Left renal pelvis (tissue), 4 donors: ENCODE measurements at places on chromosomes 4 and X. TPM values are rescaled to one million over a fixed set of nuclear protein-coding genes. Genes with fewer than 3 reads are reported as not detected.

GRCh38 chr4:24917076-24917856 lies 4.4 kb upstream of the CCDC149 start:
- no peak for DNase-seq

GRCh38 chr4:73340917-73341316 lies 63.2 kb upstream of the ALB start:
- no peak for DNase-seq

DNA sequence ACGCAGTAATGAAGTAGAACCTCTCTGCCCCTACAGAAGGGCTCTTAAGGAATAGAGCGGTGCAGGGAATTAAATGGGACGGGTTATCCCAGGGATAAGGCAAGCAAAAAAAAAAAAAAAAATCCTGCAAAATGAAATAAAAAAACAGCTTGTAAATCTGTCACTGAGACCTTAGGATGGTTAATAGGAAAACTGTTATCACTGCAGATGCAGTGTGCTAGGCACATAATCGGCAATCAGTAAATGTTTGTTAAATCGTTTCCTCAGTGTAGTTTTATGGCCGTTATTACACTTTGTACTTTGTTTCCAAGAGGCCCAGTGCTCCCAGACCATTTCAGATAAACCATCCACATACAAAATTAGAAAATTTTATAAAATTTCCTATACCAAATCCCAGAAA lies 1.0 kb downstream of the HNRNPH2 start:
- DNase-seq, result no peak

GRCh38 chrX:71396576-71396975 lies 30.4 kb downstream of the TAF1 start:
- no peak for DNase-seq

DNA sequence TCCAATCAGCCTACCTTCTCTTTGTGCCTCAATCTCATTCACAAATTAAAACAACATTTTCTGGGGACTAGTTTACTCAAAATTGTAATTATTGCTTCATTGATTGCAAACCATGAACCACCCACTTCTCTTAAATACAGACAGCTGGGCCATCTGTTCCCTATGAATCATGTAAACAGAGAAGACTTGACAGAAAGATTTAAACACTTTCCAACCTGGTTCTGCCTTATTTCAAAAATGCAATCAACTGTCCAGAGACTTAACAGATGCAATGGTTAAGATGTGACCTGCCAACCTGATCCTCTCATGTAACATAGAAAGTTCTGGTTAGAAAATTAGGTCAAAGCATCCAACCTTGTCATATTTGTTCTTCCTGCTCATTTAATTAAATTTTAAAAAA lies 20.8 kb upstream of the SERTM2 start:
- no peak for DNase-seq

GRCh38 chr4:105551965-105552746 lies at the start of gene ARHGEF38:
Gene ARHGEF38 (plus strand): TSS chr4:105552620. CDS start chr4:105552766, 146 bp downstream.
- peak; percentile 44 for DNase-seq

DNA sequence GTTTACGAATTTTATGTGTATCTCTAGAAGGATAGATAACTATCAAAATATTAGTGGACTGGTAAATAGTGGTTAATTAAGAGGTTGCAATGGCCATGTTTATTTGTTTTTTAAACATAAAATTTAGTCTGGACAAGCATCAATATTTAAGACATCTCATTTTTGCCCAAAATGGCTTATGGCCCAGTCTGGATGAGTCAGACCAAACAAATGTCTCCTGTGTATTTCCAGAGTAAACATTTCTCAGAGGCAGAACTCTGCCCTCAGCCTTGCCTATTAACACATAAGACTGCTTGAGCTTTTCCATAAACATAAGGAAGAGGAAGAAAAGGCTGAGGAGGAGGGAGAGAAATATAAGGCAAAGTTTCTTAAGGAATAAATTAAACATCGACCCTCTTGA lies 277.1 kb upstream of the DIAPH2 start:
- DNase-seq, result no peak

- DNase-seq, result no peak
Observed at GRCh38 chr4:26330186-26330787, 9.5 kb downstream of the RBPJ start.

DNA sequence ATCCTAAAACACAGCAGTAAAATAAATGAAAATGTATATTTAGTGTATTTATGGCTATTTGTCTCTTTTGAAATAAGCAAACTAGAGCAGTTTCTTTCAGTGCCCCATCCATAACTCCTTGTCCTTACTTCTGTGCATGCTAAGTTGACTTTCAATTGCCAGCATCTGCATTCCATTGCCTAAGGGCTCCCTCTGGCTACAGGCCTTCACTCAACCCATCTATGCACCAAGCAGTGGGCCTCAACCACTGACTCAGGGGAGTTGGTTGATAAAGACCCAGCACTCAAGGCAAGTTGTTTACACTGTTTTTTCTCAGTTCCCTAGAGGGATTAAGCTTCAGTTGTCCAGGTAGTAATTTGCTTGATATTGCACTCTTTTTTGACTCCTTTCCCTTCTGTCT lies 265.7 kb downstream of the IQCM start:
- peak; percentile 1 for DNase-seq

GRCh38 chr4:8231551-8232049 lies 32.5 kb downstream of the SH3TC1 start:
- DNase-seq, result no peak

DNA sequence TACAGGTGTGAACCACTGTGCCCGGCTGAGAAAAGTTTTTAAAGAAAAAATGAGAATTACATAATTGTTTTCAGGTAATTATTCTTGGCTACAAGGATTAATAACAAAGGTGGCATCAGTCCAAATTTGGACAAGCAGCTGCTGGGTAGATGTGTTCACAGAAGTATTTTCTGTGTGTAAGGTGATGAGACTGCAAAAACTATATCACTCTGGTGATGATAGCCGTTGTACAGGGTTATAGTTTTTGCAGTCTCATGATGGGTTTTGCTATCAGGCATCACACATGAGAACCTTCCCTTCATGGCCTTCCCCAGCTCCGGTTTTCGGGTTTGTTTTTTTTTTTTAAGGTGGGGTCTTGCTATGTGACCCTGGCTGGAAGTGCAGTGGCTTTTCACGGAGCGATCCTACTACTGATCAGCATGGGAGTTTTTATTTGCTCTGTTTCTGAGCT lies 5.1 kb upstream of the SLC10A3 start:
- DNase-seq, result no peak

DNA sequence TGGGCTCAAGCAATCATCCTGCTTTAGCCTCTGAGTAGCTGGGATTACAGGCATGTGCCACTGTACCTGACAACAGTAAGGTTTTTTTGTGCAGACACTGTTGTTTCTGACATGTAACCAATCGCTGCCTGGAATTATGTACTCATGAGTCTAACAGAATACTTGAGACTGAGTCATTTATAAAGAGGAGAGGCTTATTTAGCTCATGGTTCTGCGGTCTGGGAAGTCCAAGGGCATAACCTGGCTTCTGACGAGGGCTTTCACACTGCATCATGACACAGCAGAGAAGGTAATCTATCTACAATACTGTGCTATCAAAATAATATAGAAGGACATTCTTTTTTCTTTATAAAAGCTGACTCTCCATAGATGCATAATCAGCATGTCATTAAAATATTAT lies 115.5 kb upstream of the STOX2 start:
- no peak for DNase-seq

- DNase-seq, result no peak
Observed at GRCh38 chr4:161721947-161722346, 441.9 kb downstream of the FSTL5 start.

DNA sequence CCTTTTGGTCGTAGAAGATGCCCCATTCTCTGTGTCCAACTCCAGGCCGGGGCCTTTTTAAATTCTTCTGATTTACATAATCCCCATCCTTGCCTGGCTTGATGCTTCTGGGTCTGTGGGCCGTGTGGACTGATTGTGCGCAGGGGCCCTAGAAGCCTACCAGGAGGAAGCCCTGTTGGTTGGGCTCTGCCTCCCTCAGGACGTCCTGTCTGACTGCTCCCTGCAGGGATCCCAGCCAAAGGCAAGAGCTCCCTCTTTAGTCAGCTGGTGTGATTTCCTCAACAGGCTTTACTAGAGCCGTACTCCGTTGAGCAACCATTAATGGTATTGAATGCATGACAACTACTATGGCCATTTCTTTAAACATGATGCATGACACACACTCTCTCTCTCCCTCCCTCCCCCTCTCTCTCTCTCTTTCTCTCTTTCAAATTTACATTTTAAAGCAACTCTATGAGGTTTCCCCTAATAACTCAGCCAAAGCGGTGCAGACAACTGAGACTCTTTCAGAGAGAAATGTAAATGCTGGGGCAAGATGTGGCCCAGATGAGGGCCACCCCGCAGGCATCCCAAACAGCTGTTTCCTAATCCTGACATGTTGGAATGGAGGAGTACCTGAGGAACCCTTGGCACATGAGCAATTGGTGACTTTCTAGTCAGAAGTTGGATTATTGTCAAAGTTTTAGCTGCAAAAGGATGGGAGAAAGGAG lies 117.3 kb downstream of the DRD5 start:
- peak; percentile 16 for DNase-seq

DNA sequence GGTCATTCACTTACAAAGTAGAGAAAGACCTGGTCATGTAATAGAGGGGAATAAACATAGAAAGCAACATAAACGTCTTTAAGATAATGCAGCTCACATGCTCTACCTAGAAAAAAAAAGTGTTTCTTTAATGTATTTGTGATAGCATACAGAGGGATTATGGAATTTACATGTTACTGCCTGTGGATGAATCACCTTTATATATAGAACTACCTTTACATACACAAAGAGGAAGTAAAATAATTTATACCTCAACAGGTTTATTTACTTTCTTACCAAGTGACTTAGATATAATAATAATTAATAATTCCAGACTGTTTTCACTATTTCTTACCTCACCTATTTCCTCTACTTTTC lies 81.5 kb downstream of the PPP3CA start:
- DNase-seq, result no peak

DNA sequence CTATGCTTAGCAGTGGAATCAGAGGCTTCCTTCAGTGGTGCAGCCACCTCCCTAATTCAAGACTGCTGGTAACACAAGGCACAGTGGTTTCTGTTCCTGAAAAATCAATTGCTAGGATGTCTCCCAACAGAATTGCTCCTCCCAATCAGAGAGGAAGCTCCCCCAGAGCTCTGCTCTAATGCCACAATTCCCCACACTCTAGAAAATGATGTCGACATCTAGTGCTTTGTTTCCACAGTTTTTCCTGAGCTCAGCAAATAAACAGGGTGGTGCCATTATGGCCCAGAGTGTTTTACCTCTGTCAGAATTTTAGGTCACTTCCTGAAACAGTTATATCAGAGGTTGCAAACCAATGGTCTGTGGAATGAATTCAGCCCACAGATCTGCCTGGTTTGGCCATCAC lies 24.7 kb downstream of the TAB3 start:
- DNase-seq, result no peak

DNA sequence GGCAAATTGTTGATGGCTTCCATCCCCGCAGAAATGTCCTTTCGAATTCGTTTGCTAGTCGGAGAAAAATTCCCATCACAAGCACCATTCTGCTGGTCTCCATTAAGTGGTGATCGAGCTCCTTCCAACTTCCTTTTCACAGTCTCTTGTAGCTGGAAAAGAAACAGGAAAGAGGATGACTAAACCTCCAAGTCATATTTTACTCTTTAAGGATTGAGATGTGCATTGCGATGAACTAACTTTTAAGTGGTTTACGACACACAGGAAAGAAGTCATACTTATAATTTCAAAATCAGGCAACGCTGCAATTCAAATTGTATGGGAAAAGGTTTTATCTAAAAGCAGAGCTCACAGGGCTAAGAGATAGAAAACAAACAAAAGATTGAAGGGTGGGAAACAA lies 225.2 kb downstream of the MGST2 start:
- DNase-seq, result no peak

GRCh38 chr4:88526221-88526815 lies 2.7 kb upstream of the PYURF start:
- no peak for DNase-seq

DNA sequence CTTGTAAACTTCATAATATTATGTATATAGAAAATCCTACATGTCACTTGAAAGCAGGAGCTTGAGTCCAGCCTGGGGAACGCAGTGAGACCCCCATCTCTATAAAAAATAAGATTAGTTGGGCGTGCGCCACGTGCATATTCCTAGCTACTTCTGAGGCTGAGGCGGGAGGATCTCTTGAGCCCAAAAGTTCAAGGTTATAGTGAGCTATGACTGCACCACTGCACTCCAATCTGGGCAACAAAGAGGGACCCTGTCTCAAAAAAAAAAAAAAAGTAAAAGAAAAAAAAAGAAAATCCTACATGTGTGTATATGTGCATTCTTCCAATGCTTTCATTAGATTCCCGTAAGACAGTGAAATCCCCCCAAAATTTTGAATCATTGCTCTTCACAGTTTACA lies 1.7 kb downstream of the SEC31A start:
- no peak for DNase-seq

- DNase-seq, result no peak
Observed at GRCh38 chr4:25843340-25844097, 19.3 kb downstream of the SEL1L3 start.

GRCh38 chrX:49221868-49222267 lies 11.3 kb downstream of the CACNA1F start:
- DNase-seq, result no peak

GRCh38 chrX:47815901-47816845 lies 20.5 kb upstream of the ZNF81 start:
- DNase-seq, result no peak

- no peak for DNase-seq
Observed at GRCh38 chr4:99159699-99160098, 15.6 kb upstream of the ADH4 start.

DNA sequence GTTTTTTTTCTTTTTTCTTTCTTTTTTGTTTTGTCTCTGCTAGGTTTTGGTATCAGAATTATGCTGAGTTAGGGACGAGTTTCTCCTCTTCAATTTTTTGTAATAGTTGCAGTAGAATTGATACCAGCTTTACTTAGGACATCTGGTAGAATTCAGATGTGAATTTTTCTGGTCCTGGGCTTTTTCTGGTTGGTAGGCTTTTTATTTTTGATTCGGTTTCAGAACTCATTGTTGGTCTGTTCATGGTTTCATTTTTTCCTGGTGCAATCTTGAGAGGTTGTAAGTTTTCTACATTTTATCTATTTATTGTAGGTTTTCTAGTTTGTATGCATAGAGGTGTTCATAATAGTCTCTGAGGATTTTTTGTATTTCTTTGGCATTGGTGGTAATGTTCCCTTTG lies 498.1 kb upstream of the CPEB2 start:
- DNase-seq, result no peak

- DNase-seq, result no peak
Observed at GRCh38 chrX:109684136-109684535, 48.9 kb downstream of the ACSL4 start.

GRCh38 chrX:17374619-17375366 lies at the start of gene NHS:
Gene NHS (plus strand): TSS chrX:17375200. CDS start chrX:17375758, 558 bp downstream.
- DNase-seq, result no peak

GRCh38 chr4:141668200-141668910 lies 32.0 kb downstream of the IL15 start:
- DNase-seq, result no peak

- DNase-seq, result no peak
Observed at GRCh38 chr4:26192899-26193869, 127.6 kb upstream of the RBPJ start.

The PAGE4 gene
- polyA plus RNA-seq, result 1.3 TPM

The SLC10A4 gene
- polyA plus RNA-seq, result 0.33 TPM

The AREG gene
- polyA plus RNA-seq, result 0.20 TPM

The CITED1 gene
- 15.0 TPM for polyA plus RNA-seq

The NAT8L gene
- polyA plus RNA-seq, result 4.6 TPM

The KLHL4 gene
- 8.5 TPM for polyA plus RNA-seq

The LRAT gene
- 0.96 TPM for polyA plus RNA-seq

The MECP2 gene
- 29.2 TPM for polyA plus RNA-seq

The EPGN gene
- not detected for polyA plus RNA-seq

The NR3C2 gene
- polyA plus RNA-seq, result 15.2 TPM

The CENPVL1 gene
- polyA plus RNA-seq, result 0.16 TPM

The PPA2 gene
- 56.4 TPM for polyA plus RNA-seq

The CCDC160 gene
- polyA plus RNA-seq, result 11.8 TPM

The ADAM29 gene
- 0.27 TPM for polyA plus RNA-seq

The PTTG2 gene
- 0.23 TPM for polyA plus RNA-seq

The APLN gene
- polyA plus RNA-seq, result 4.6 TPM
